GF-D8 (cell line): ENCODE measurements at places on chromosomes 12 and 14.

DNA sequence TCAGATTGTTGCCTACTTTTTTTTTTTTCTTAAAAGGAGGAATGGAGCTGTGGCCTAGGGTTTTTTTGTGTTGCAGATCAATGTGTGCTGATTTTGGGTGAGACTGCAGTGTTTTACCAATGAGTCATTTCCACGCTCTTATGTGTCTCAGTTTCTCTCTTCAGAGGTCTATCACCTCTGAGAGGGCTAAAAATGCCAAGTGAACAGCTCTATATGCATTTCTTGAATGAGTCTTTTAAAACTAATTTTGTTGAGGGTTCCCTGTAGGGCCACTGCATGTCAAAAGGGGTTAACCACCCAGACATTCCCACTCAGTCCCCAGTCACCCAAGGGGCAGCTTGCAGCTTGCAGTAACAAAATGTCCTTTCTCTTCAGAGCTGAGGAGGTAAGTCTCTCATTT lies 24.3 kb upstream of the GLIPR1L2 start:
- DNase-seq, result no peak

GRCh38 chr14:102831163-102831804 lies 54.0 kb downstream of the TRAF3 start:
- DNase-seq, result no peak

GRCh38 chr12:10366875-10367274 lies 23.0 kb downstream of the KLRK1 start:
- peak; percentile 17 for DNase-seq

- no peak for DNase-seq
Observed at GRCh38 chr14:92759300-92759678, 10.9 kb upstream of the LGMN start.

DNA sequence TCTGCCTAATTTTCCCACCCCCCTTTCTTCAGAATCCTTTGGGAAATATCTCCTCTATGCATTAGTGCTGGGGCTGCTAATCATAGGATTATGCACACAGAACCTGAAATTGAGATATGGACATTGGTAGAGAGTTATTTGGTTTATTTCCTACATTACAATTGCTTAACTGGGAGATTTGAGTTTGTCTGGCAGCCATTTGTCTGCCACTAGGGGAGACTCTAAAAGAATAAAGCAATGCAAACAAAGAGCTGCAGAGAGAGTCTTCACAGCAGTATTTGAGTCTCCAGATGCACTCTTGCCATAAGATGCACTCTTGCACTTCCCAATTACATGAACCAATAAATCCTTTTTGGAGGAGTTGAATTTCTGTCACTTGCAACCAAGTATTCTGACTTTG lies 12.0 kb upstream of the PCNX4 start:
- no peak for DNase-seq

- DNase-seq, result no peak
Observed at GRCh38 chr14:103184046-103184445, 60.8 kb downstream of the TNFAIP2 start.

DNA sequence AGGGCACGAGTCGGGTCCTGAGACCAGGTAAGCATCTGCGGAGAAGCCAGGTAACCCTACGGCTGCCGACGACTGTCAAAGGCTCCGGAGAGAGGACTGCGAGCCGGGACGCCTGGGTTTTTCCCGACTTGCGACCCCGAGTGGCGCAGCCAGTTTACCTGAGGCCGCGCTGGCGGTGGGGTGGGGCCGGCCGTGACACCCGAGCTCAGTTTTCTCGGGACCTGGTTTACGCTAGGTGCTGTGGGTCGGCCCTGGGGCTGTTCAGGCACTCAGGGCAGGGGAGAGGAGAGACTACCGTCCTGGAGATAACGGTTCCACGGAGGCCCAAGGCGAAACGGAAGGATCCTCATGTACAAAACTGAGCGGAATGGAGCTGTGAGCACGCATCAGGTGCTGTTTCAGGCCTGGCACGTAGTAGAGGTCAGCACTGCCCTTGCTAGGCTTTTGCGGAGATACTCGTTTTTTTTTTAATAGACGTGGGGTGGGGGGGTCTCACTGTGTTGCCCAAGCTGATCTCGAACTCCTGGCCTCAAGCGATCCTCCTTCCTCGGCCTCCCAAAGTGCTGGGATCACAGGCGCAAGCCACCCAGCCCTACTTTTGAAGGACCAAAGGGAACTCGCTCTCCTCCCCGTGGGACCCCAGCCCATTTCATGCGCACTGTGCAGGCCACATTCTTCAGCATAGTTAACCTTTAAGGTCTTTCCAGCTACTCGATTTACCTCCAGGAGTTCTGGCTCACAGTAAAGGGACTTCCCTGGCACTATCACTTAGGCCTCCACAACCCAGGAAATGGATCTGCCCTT lies 471 bp downstream of the MTRFR start:
- no peak for DNase-seq

DNA sequence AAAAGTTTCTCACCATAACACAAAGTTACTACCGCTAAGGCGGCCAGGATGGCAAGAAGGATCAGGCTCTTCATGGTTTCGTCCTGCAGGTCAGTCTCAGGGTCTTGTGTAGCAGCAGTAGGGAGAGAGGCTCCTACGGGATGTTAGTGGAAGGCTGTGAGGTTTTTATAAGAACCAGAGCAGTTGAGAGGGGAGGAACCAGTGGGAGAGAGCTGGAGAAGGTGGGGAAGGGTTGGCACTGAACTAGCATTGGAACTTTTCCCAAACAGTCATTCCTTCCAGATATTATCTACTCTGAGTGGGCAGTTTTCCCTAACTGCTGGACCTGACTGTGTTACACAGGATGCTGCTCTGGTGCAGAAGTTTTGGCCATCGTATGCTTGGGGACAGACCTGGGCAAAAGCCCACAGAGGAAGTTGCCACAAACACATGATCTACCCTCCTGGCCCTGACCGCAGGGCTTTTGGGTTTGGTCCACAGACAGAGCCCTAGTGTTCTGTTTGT lies at the start of gene MGP:
Gene MGP (minus strand): TSS at position 137 of the 504 bp plus-strand sequence. CDS start 63 bp downstream, at position 74.
- no peak for DNase-seq

GRCh38 chr12:47811072-47811396 lies 8.7 kb downstream of the HDAC7 start:
- no peak for DNase-seq

DNA sequence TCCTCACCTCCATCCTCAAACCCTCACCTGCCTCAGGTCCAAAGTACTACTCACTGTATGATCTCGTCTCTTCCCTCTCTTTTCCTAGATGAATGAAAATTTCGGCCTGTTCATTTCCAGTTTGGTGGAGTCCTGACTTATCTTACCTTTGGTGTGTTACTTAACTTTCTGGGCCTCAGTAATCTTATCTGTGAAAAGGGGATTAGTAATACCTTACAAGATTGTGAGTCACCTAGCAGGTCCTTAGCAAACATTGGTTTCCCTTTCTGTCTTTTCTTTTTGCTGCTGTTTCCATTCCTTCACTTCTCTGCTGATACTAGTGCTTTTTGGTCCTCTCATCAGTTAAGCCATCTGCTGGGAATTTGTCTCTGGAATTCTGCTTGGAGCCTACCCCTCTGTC lies 52.8 kb downstream of the AKAP6 start:
- DNase-seq, result no peak

DNA sequence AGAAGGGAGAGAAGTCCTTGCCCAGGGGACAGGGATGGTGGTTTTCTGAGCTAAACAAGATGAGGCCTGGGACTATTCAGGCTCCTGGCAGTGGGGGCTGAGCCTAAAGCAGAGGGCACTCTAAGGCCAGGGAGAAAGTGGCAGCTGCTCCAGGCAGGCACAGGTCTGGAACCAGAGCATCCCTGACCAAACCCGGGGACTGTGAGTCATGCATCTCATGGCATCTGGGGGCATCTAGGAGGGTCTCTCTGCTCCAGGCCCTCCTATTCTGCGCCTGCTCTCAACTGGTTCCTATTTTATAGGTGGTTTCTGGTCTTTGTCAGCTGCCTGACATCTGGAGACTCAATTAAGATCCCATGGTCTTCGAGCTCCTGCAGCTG lies 11.6 kb downstream of the KRT7 start:
- no peak for DNase-seq

DNA sequence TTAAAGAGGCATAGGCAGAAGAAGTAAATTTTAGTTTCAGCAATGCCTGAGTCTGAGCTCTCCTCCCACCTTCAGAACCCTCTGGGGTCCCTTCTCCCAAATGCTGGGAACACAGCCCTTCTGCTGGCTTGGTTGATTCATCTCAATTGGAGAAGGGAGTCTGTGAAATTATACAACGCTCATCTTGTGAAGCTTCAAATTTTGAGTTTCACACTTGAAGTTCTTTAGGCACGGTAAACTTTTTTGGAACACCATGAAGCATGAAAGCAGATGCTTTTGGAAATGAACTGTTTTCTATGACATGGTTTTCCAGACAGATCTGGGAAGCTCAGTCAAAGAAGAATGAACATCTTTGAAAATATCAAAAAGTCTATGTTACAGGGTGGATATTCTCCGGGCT lies 69.9 kb downstream of the TBK1 start:
- no peak for DNase-seq

GRCh38 chr12:57049890-57050289 lies at the start of gene MYO1A:
Gene MYO1A, minus strand, starts transcription at chr12:57050129. Its CDS starts 1,806 bp downstream, at chr12:57048323.
- no peak for DNase-seq

DNA sequence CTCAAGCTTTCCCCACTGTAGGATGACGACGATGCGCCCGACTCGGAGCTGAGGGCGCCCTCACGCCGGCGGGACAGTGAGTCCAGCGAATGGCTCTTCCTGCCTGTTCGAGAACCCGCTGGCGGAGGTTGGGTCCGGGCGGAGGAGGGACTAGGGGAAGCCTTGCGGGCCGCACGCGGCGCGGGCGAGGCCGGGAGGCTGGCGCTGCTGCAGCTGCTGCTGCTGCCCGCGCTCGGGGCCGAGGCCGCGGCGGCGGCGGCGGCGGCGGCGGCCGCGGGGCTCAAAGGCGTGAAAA lies 1.9 kb downstream of the CCDC177 start:
- no peak for DNase-seq
